LHCN-M2 (cell line): ENCODE measurements at places on chromosomes 12 and 14. TPM values are rescaled to one million over a fixed set of nuclear protein-coding genes. Genes with fewer than 3 reads are reported as not detected.

The NCAPD2 gene
- 93.5 and 112 TPM in 2 replicates for total RNA-seq

The DHRS2 gene
- 1.0 and 2.4 TPM in 2 replicates for total RNA-seq

The B4GALNT3 gene
- total RNA-seq = 0.06 and 0.19 TPM in 2 replicates

The TMEM132C gene
- total RNA-seq = not detected in 2 replicates

The PIP4P1 gene
- 18.1 and 24.6 TPM in 2 replicates for total RNA-seq

The SMIM41 gene
- not detected in 2 replicates for total RNA-seq

The AVPR1A gene
- not detected in 2 replicates for total RNA-seq

The MAP3K9 gene
- 0.38 and 0.75 TPM in 2 replicates for total RNA-seq

The COL2A1 gene
- not detected in 2 replicates for total RNA-seq

DNA sequence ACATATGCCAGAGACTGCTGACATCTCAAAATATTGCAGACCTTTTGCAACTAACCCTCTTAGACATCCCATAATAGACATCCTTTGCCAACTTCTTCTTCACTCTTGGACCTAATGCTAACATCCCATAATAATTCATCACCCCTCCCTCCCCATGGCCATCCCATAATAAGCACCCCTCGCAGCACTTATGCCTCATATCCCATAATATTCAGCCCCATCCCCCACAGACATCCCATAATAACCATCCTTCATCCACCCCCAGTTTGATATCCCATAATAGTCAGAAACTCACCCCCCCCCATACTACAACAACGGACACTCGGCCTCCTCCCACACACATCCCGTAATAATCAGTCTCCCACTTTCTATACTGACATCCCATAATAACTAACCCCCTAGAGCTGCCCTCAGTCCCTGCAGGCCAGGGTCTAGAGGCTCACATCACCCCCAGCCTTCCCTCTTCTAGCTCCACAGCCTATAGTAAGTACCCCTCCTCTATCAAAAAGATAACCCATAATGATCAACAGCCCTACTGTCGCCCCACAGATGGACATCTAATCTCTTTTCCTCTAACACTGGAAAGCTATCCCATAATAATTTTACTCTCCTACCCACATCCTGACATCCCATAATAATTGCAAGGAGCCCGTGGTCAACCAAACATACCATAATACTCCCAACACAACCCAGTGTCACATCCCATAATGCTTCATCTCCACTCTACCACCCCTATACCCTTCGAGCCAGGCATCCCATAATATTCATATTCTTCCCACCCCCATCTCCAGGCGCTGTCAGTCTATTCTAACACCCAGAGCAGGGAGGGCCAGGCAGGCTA, 792 bp upstream of the CHD4 start:
- peak; percentile 60 for DNase-seq

- DNase-seq = no peak
These were observed 61.2 kb downstream of the STXBP6 start for GRCh38 chr14:24988760-24989159.

DNA sequence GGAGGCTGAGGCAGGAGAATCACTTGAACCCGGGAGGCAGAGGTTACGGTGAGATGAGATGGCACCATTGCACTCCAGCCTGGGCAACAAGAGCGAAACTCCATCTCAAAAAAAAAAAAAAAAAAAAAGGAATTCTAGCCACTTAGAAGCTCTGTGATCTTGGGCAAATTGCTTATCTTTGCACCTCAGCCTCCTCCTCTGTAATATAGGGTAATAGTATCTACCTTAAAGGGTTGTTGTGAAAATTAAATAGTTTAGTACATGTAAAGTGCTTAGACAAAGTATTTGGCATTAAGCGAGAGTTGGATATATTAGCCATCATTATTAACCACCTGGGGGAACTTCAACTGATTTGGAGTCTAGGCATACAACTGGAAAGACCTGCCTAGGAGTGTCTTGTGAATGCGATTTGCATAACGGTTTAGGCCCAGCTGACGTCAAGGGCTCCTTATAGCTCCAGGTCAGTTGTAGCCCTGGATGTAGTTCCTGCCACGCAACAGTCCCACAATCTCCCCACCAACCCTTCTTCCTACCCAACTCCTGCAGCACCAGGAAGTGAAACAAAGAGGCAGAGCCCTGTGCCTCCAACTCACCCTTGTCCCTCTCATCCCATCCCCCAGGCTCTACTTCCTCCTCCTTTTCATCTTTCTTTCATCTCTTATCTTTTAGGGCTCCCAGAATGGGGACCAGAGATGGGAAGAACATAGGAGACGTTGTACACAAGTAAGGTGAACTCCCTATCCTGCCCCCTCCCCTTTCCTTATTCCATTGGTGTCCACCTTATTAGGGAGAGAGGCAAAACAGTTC, 2.1 kb upstream of the IL23A start:
- no peak for DNase-seq

DNA sequence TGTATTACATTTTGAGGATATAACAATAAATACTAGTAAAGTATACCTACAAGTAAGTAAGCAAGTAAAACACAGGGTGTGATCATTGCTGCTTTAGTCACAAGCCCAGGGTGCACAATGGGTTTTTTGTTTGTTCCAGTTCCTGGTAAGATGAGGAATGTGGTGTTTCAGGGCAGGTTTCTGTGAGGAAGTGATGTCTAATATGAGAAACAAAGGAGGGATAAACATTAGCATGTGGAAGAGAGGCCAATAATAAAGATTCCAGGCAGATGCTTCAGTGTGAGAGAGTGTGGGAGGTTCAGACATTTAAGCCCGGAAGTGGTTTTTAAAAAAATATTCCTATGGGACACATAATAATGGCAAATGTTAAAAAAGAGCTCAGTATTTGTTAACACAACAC, 808.1 kb upstream of the USP15 start:
- no peak for DNase-seq

DNA sequence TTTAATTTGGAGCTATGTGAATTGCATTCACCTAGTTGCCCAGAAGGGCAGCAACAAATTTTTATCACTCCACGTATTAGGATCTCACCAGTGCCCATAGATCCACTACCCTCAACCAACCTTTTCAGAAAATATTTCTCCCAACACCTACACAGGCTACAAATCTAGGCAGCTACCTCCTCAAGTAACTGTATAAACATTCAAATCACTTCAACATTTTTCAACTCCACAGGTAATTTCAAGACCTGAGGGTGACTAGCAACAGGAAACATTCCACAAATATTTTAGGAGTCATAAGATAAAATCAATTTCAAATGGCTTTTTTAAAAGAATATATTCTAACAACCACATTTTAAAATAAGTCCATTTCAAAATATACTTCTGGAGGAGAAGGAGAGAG, 12.9 kb downstream of the PHLDA1 start:
- no peak for DNase-seq

GRCh38 chr12:128318341-128318740, 51.4 kb downstream of the TMEM132C start:
- no peak for DNase-seq

DNA sequence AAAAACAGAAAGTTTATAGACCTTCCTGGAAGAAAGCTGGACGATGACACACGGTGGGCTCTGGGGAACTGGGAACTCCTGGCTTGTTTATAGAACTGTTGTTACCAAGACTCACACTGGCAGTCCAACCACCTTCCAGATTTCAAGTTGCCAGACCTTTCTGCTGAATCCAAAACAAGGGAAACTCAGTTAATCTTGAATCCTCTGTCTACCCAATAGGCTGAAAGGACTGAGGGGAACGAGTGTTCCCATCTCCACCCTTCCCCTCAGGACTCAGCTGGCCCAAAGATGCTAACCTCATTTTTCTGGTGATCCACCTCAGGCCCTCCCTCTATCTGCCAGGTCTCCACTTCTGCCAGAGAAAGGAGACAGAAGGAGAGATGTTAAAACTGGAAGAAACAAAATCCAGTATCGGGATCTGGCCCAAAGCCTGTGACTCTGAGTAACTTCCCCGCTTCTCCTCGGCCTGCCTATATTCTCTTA, 231.4 kb downstream of the ANO2 start:
- no peak for DNase-seq

- DNase-seq = no peak
These were observed 22.4 kb downstream of the DENND5B start for GRCh38 chr12:31568498-31568897.

- peak; percentile 88 for DNase-seq
These were observed 8.7 kb downstream of the SYNE3 start for GRCh38 chr14:95507701-95508103.

GRCh38 chr12:4056910-4057845, 184.0 kb upstream of the PARP11 start:
- no peak for DNase-seq

GRCh38 chr12:121614872-121615467, 11.4 kb upstream of the ORAI1 start:
- DNase-seq = no peak

DNA sequence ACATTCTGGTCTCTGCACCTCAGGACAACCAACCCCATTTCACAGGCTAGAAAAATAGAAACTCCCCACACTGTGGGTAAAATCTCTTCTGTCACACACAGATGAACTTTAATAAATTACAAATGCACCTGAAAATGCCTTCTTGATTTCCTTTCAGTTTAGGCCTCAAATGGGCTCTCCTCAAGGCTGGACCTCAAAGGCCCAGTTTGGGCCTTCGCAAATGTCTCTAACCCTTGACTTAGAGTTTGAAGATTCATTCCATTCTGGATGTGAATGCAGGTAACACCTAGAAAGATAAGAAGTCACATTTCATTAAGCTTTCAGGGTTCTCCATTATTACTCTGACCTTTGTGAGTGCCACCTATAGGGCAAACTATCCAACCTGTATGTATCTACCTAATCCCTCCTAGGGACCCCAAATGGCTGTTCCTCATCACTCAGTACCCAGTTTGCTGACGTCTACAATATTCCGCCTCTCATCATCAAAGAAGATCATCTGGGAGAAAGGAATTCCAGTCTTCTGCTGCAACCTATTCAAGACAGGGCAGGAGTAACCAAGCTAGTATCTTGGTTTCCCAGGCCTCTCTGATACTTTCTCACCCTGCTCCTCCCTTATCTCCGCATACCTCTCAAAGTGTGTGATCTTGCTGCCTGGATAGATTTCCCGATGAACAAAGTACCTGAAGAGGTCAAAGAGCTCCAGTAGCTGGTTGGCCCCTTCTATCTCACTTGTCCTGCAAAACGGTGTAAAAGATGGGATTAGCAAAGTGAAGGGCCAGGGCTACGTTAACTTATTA, 776 bp upstream of the CHMP4A start:
- no peak for DNase-seq

- no peak for DNase-seq
These were observed 26.5 kb upstream of the SPTSSA start for GRCh38 chr14:34488528-34488927.

- no peak for DNase-seq
These were observed 178.8 kb downstream of the KTN1 start for GRCh38 chr14:55758796-55759195.

DNA sequence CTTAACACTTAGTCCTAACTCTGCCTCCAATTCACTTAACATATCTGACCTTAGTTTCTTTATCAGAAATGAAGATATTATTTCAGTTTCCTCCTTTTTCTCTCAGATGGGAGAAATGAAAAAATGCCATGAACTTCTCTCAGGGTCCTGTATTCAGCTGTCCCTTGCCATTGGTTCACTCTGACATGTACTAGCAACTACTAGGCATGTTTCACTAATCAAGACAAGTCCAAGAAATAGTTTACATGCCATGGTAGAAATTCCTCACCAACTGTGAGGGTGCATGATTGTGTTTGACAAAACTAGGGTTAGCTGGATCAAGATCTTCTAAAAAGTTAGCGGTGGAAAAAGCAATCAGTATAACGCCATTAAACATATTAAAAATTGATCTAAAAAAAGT, 7.0 kb upstream of the ATXN7L3B start:
- no peak for DNase-seq

GRCh38 chr12:52351196-52352059, 15.9 kb downstream of the KRT85 start:
- no peak for DNase-seq

- DNase-seq = no peak
These were observed 101.7 kb downstream of the TMTC1 start for GRCh38 chr12:29682088-29682487.

- no peak for DNase-seq
These were observed 228.1 kb downstream of the CHST11 start for GRCh38 chr12:104684884-104685283.

GRCh38 chr14:105123981-105124765, 44.4 kb downstream of the JAG2 start:
- no peak for DNase-seq

DNA sequence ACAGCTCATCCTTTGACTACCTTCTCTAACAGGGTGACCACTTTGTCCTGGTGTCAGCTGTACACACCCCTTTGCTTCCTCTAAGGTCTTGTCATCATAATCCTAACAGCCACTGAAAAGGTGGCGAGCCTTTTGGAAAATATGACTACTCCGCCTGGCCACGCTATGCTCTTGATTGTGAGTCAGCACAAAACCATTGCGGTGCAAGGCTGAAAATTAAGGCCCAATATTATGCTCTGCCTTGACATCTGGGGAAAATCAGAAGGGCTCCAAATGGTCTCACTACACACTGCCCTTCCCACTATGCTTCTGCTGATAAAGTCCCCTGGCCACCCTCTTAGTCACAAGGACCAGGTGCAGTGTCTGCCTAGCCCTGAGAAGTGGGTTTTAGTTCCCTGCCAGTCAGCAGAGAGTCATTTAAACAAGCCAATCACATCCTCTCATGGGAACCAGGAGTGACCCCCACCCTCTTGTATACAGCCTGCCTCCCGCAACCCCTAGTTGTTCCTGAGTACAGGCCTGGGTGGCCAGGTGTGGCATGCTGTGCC, 34.3 kb downstream of the FGD6 start:
- DNase-seq = peak; percentile 12

DNA sequence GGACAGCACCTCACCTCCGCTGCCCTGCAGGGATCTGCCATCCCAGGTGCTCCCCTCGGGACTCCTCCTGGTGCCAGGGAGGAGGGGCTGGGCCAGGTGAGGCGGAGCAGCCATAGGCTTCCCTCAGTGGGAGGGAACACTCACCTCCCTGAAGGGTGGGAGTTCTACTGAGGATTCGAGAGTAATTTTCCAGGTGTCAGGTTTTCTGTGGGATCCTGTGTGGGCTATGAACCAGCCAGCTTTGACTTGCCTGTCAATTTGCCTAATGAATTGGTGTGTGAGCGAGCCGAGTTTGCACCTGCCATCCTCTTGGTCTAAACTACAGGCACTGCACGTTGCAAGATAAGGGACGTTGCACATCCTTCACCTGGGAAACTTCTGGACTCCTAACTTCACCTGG, 50.3 kb downstream of the NOC4L start:
- no peak for DNase-seq
